HepG2 (cell line): ENCODE measurements at places on chromosomes 13 and 19. TPM values are rescaled to one million over a fixed set of nuclear protein-coding genes. Genes with fewer than 3 reads are reported as not detected.

Gene ARHGEF1
- total RNA-seq: 26.2 and 34.7 TPM in 2 replicates

- peak; percentile 59 for DNase-seq
These were observed 6.3 kb downstream of the ERICH4 start for GRCh38 chr19:41449079-41449864.

DNA sequence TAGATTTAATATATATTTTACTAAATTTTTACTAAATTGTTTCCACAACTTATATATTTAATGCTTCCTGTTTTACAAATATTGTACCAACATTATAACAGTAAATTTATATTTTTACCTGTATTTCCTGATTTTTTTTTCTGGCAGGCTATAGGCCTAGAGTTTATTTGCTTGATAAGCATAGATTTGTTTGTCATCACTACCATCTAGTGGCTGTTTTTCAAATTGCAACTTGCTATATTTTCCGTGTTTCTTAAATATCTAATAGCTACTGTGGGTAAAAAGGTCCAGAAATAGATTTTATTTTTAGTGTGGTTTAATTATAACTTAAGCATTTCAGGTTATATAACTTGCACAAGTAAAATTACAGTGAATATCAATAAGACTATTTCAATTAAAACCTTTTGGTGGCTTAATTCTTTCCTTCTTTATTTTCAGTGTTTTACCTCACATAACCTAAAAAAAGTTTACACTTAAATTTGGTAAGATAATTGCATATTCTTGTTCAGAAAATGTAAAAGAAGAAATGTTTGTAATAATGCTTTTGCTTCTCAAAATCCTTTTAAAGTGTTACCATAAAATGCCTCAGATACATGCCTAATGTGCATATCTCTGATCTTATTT is 60.6 kb downstream of the NDFIP2 start:
- peak; percentile 62 for DNase-seq

Gene MCEMP1
- not detected in 2 replicates for total RNA-seq

GRCh38 chr19:30225676-30226463 is 146.3 kb upstream of the ZNF536 start:
- DNase-seq: no peak
